ENCODE measurements at places on chromosomes 11 and 22. TPM values are rescaled to one million over a fixed set of nuclear protein-coding genes. Genes with fewer than 3 reads are reported as not detected.

GRCh38 chr22:23231471-23232093, 51.3 kb downstream of the BCR start:
- H3K27ac ChIP-seq: no peak overlapping the region
- no peak for DNase-seq
- H3K36me3 ChIP-seq: peaks cover 43% of the 10 kb centered on the region
- H3K4me1 ChIP-seq: peaks cover 40% of the 10 kb centered on the region
- no peaks in the 10 kb centered on the region for H3K27me3 ChIP-seq
- H3K4me3 ChIP-seq: no peak overlapping the region

DNA sequence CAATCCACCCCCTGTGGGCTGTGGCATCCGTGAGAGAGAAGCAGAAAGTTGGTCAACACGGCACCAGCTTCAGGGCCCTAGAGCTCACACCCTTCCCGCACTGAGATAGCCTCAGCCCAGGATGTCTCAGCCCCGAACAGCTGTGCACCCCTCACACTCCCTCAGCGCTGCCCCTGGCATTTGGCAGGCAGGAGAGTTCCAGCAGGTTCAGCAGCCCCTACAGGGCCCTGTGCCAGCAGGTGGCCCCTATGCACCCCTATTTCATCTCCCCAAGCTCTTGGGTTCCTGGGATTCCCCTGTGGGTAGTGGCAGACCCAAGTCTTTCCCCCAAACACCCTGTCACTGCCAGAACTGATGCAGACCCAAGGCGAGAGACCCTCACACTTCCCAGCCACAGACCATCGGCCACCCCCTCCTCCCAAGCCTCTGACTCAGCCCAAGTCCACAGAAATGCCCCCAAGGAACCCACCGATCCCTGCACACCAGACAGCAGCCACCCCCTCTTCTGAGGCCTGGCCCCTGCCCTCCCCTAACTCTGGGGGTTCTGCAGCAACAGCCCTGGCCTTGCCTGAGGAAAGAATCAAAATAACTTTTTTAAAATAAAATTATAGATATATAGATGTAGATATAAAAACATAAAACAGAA, 183.6 kb downstream of the IGLL1 start:
- no peaks in the 10 kb centered on the region for H3K4me1 ChIP-seq
- no peak for DNase-seq
- H3K36me3 ChIP-seq: no peaks in the 10 kb centered on the region
- no peaks in the 10 kb centered on the region for H3K27me3 ChIP-seq

DNA sequence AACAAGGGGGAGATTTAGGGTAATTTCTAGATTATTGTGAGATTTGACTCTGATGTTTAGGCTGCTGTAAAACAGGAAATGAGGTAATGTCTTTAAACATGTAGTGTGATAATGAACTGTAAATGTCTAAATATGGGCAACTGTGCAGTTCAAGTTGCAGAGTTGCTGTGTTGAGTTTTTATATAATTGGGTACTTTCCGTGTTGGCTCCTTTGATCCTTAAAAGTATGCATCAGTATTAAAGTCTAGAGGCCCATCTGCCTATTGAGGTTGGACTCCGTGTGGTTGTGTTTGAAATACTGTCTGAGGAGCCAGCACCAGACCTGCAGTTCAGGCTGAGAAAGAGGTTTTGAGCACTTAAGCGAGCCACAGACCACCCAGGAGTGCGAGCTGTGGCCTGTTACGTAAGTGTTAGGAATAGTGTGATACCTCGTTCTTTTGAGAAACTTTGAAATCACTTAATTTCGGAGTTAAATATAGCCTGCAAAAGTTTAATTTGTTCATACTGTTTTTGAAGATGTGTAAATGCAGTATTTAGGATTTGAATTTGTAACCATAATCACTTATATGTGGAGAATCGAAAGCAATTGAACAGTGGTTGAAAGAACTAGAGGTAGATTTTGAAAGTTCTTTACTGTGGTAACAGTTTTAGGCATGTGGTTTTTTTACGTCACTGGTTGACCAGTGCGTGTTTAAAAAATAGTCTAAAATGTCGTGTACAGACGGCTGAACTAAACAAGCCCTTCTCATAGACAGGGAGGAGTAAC, 9.0 kb downstream of the FAM118A start:
- H3K27ac ChIP-seq: peak overlapping the region; percentile 97
- peaks cover 77% of the 10 kb centered on the region for H3K4me1 ChIP-seq
- H3K27me3 ChIP-seq: no peaks in the 10 kb centered on the region
- peak overlapping the region; percentile 79 for H3K4me3 ChIP-seq

DNA sequence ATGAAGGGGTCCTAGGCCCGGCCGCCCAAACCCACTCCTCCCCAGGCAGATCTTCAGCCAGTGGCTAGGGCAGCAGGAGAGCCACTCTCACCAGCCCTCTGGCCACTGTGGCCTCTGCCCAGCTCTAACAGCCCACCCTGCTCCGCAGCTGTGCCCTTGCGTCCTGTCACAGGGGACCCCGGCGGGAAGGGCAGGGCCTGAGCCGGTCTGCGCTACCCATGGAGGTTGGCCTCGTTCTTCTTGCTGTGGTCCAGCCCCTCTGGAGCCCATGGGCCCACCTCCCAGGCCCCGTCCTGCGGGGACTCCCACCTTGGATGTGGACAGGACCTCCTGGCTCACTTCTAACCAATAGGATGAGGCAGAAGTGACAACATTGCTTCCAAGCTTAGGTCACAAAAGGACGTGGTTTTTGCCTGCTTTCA, 38.3 kb upstream of the TH start:
- peaks cover 16% of the 10 kb centered on the region for H3K4me1 ChIP-seq
- no peaks in the 10 kb centered on the region for H3K27me3 ChIP-seq
- H3K4me3 ChIP-seq: no peak overlapping the region
- no peaks in the 10 kb centered on the region for H3K36me3 ChIP-seq

GRCh38 chr11:84648471-84648870, 978.7 kb downstream of the DLG2 start:
- no peaks in the 10 kb centered on the region for H3K27me3 ChIP-seq
- no peak overlapping the region for H3K4me3 ChIP-seq
- no peak for DNase-seq
- no peaks in the 10 kb centered on the region for H3K36me3 ChIP-seq

- no peaks in the 10 kb centered on the region for H3K27me3 ChIP-seq
- no peak overlapping the region for H3K27ac ChIP-seq
- H3K4me1 ChIP-seq: peaks cover 2% of the 10 kb centered on the region
- no peak overlapping the region for H3K4me3 ChIP-seq
Measured at GRCh38 chr22:29689206-29689879, 30.5 kb upstream of the CABP7 start.

- H3K27me3 ChIP-seq: no peaks in the 10 kb centered on the region
- no peaks in the 10 kb centered on the region for H3K4me1 ChIP-seq
- H3K27ac ChIP-seq: no peak overlapping the region
- DNase-seq: no peak
- no peak overlapping the region for H3K4me3 ChIP-seq
Measured at GRCh38 chr11:1007279-1007678, 29.2 kb downstream of the MUC6 start.

DNA sequence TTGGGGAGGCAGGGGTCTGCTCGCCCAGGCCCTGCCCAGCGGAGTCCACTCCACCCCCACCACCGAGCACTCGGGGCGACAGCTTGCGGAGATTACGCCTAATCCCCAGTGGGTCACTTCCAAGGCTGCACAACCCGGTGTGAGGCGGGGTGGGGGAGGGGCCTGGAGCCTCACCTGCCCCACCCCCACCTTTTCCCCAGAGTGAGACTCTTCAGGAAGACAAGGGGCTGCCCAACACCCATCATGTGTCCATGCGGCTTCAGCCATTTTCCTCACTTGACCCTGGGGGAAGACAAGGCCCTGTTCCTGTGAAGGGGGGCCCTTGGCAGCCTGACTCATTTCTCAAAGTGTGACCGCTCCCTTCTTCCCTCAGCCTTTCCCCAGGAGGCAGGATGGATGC, 12.5 kb downstream of the SYNGR1 start:
- DNase-seq: no peak
- no peak overlapping the region for H3K4me3 ChIP-seq
- no peak overlapping the region for H3K27ac ChIP-seq

- H3K4me1 ChIP-seq: peaks cover 52% of the 10 kb centered on the region
- H3K36me3 ChIP-seq: peaks cover 2% of the 10 kb centered on the region
- DNase-seq: no peak
- no peak overlapping the region for H3K27ac ChIP-seq
- peaks cover 24% of the 10 kb centered on the region for H3K27me3 ChIP-seq
- no peak overlapping the region for H3K4me3 ChIP-seq
Measured at GRCh38 chr11:44727114-44727372, 281 bp downstream of the TSPAN18 start.

DNA sequence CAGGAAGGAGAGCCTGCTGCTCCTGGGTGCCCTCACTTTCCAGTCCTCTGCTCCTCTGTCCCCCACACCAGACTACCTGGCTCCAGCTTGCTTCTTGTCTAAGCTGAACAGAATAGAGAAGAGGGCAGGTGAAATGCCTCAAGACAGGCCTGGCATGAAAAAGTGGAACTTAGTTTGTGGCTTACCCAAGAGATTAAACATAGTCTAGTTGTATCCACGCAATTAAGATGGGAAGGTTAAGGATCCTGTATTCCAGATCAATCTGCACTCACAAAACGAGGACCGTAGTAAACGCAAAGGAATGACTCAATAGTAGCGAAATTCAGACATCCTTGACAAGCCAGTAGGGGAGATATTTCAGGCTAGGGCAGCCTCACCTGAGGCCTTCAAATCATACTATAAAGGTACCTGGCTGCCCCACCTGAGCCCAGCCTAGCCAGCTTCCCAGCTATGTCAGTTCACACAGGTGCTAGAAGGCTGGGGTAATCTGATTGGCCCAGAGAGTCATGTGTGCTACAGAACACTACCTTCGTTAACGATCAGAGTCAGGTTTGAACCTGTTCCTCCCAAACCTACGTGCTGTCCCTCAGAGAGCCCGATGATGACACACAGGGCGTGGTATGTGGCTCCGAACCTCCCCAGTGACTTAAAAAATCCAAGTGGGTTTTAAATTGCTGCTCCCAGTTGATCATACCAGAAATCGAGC, 46.5 kb downstream of the AHNAK start:
- peaks cover 7% of the 10 kb centered on the region for H3K27me3 ChIP-seq
- H3K27ac ChIP-seq: no peak overlapping the region
- H3K4me1 ChIP-seq: peaks cover 19% of the 10 kb centered on the region
- no peaks in the 10 kb centered on the region for H3K36me3 ChIP-seq
- no peak overlapping the region for H3K4me3 ChIP-seq

- no peak overlapping the region for H3K27ac ChIP-seq
- peaks cover 7% of the 10 kb centered on the region for H3K4me1 ChIP-seq
- H3K27me3 ChIP-seq: peaks cover 8% of the 10 kb centered on the region
- H3K4me3 ChIP-seq: no peak overlapping the region
- no peaks in the 10 kb centered on the region for H3K36me3 ChIP-seq
Measured at GRCh38 chr11:128152796-128153696, 434.3 kb downstream of the ETS1 start.

- DNase-seq: no peak
- H3K4me1 ChIP-seq: no peaks in the 10 kb centered on the region
- no peak overlapping the region for H3K4me3 ChIP-seq
Measured at GRCh38 chr11:132671851-132672370, 860.4 kb downstream of the OPCML start.

Gene TMEM179B
- total RNA-seq: 48.2 TPM

Gene TBX10
- total RNA-seq: not detected

Gene ZNRD2
- total RNA-seq: 25.3 TPM

Gene SLC22A6
- total RNA-seq: not detected

Gene NCAM1
- total RNA-seq: 0.48 TPM

Gene MPZL2
- 3.8 TPM for total RNA-seq

Gene GP1BB
- not detected for total RNA-seq

Gene TIGD3
- 0.88 TPM for total RNA-seq

Gene OR51B4
- total RNA-seq: not detected

Gene ARHGEF17
- total RNA-seq: 0.05 TPM

Gene GAL3ST1
- total RNA-seq: not detected

Gene MMP27
- not detected for total RNA-seq
